ENCODE measurements at places on chromosomes 13 and 19. TPM values are rescaled to one million over a fixed set of nuclear protein-coding genes. Genes with fewer than 3 reads are reported as not detected.

- DNase-seq, result no peak
Measured at GRCh38 chr13:26469602-26470001, 87.9 kb upstream of the WASF3 start.

- no peak for DNase-seq
Measured at GRCh38 chr13:29713839-29714238, 118.4 kb upstream of the SLC7A1 start.

DNA sequence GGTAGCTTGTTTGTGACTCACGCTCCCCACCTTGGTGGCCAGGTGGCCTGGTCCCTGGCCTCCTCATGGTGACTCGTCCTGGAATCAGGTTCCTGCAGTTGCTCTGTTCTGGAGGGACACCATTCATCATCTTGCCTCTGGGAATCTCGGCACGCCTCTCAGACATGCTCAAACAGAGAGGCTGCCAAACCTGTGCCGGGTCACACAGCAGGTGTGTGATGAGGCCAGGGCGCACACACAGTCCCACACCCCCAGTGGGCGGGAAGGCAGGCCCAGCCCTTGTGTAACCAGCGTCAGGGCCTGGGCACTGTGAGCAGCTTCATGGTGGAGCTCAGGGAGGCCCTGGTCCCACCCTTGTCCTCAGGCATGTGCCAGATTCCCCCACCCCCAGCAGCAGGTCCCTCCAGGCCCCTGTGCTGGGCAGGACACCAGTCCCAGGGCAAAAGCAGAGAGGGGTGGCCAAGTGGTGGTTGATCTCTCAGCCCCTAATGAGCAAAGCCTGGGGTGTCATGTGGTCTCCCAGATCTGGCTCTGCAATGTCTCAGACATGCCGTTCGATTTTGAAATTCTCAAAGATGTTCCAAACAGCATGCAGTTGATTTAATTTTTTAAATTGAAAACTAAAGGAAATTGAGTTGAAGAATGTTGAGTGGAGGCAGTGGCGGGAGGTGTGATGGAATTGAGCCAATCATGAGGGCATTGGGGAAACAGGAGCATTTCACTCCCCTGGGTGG, 12.1 kb downstream of the CEBPA start:
- DNase-seq, result no peak

- DNase-seq, result peak; percentile 80
Measured at GRCh38 chr13:112842343-112842856, 126.6 kb upstream of the MCF2L start.

DNA sequence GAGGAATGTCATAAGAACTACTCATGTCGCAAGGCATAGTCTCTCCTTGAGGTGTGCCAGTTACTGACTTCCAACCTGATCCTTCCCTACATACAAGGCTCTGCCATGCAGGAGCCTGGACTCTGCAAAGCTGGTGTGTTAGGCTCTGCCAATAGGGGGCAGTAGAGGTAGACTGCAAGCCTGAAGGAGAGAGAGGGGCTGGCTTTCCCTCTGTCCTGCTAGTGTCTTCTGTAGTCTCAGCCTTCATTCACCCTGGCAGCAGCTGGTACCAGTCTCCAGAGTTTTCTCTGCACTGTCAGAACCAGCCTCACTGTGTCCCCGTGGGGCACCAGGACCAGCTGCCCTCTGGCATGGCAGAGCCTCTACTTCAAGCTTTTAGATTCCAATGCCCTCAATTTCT, 14.5 kb downstream of the SHISA2 start:
- peak; percentile 24 for DNase-seq

DNA sequence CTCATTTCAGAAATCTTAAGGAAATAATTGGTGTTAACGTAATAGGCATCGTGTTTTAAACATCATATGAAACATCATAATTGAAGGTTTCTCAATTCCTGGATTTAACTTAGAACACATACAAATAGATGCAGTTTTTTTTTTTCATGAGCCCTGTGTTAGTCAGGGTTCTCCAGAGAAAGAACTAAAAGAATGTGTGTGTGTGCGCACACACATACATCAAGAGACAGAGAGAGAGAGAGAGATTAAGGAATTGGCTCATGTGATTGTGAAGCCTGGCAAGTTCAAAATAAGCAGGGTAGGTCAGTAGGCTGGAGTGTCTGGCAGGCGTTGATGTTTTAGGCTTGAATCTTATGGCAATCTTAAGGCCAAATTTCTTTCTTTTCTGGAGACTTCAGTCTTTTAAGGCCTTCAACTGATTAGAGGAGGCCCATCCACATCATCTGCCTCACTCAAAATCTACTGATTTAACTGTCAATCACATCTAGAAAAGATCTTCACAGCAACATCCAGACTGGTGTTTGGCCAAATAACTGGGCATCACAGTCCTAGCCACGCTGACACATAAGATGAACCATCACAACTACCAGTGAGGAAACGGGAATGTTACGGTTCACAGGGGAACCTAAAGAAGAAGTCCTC, 25.2 kb downstream of the SPATA13 start:
- no peak for DNase-seq

KLK7 gene
- total RNA-seq, result not detected

EPSTI1 gene
- 2.3 TPM for total RNA-seq

VSTM1 gene
- not detected for total RNA-seq

SLC27A5 gene
- 10.1 TPM for total RNA-seq

SSC5D gene
- total RNA-seq, result under 0.01 TPM
